PC-9 (cell line): ENCODE measurements at places on chromosomes 12 and 14. TPM values are rescaled to one million over a fixed set of nuclear protein-coding genes. Genes with fewer than 3 reads are reported as not detected.

DNA sequence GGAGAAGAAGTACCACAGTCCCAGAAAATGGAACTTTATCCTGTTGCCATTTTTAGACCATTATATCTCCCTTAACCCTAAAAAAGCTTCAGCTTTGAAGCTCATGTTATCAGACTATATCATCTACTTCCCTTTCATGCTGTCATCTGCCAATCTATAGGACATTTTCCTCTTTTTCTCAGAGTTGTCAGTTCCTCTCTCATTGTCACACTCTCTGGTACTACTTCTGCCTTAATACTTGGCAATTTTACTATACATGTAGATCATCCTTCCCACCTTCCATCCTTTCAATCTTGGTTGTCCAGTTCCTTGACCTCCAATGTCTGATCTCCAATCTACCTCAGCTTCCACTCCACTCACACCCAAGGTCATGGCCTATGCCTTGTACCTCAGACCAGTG is 57.4 kb downstream of the SLC15A5 start:
- no peak overlapping the region for H3K27ac ChIP-seq
- no peak for DNase-seq
- H3K36me3 ChIP-seq: no peaks in the 10 kb centered on the region
- no peak overlapping the region for H3K4me3 ChIP-seq
- no peaks in the 10 kb centered on the region for H3K4me1 ChIP-seq
- no peaks in the 10 kb centered on the region for H3K27me3 ChIP-seq

GRCh38 chr12:54428050-54429013 is 9.3 kb upstream of the ITGA5 start:
- no peaks in the 10 kb centered on the region for H3K36me3 ChIP-seq
- H3K27me3 ChIP-seq: no peaks in the 10 kb centered on the region; the same call in 1 of the 2 replicates
- no peak overlapping the region for H3K27ac ChIP-seq
- no peak for DNase-seq
- no peak overlapping the region for H3K4me3 ChIP-seq
- peaks cover 18% of the 10 kb centered on the region for H3K4me1 ChIP-seq

- H3K4me3 ChIP-seq: no peak overlapping the region
- no peaks in the 10 kb centered on the region for H3K4me1 ChIP-seq
- no peak overlapping the region for H3K27ac ChIP-seq
- H3K36me3 ChIP-seq: no peaks in the 10 kb centered on the region
- no peak for DNase-seq
Observed at GRCh38 chr12:79988368-79988767, 53.5 kb upstream of the PPP1R12A start.

The TSPAN19 gene
- not detected in 2 replicates for total RNA-seq
